NCI-H774 (cell line): ENCODE measurements at places on chromosomes 2 and 18.

DNA sequence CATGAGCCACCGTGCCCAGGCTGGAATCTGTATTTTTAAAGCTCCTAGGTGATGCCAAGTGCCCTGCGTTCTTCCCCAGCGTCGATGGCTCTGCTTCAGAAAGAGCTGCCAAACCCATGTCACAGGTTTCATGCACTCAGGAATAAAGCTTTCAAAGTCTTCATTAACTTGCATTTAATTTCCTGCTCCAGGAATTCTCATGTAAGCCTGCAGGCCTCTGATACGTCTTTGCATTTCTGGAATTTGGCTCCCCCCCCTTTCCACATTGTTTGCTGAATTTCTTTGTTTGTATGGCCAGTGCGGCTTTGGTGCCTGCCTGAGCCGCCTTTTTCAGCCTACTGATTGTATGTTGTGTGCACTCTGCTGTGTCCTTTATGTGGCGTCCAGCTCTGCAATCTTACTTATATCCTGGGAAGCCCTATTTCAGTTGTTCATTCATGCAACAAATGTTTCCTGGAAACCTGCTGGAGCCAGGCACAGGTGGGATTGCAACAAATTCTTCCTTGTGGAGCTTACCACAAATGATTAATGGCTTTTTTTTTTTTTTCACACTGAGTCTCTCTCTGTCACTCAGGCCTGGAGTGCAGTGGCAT, 17.9 kb upstream of the OTOF start:
- no peak for DNase-seq

DNA sequence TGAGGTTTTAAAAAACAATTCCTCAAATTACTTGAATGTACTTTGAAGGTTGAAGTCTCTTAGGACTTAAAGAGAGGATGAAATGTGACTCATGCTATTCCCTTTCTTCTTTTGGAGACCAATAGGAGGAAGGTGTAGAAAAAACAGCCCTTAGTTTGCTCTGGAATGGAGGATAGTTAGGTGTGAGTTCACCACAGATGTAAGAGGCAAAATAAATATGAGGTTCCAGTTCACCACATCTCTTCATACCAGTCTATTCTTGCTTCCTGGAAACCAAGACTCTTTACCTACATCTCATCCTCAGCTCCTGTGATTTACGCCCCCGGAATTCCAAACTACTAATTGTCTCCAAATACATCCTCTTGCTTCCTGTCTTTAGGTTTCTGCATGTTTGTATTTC, 77.5 kb upstream of the TTC21B start:
- DNase-seq, result no peak

GRCh38 chr2:151638191-151638933, 95.9 kb downstream of the NEB start:
- DNase-seq, result peak; percentile 26

DNA sequence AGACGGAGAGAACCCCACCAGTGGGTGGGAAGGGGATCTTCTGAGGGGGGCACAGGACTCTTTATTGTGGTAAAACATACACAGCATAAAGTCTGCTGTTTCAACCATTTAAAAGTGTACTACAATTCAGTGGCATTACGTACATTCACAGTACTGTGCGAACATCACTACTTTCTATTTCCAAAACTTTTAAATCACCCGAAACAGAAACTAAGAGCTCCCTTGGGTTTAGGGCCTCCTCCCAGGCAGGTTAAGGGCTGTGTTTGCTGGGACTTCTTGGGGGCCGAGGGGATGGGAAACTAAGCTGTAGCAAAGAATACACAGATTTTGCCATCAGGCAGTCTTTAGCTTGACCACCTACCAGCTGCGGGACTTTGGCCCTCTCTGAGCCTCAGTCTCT, 242.0 kb downstream of the HAUS1 start:
- DNase-seq, result no peak

GRCh38 chr2:161625314-161625919, 1.2 kb downstream of the SLC4A10 start:
- DNase-seq, result no peak

DNA sequence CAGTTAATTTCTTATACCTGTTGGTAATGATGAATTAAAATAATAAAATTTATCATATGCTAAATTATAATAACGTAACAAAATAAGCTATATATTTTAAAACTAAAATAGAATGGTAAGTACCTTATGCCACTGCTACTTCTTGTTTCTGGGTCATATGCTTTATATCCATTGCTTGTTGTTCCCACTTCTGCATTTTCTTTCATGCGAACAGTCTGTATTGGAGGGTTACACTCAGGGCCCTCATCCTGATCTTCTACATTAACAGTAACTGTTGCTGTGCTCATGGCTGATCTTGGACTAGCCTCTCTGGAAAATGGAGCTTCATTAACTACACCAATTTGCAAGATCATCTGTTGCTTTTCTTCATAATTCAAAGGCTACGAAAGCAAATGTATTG, 22.2 kb downstream of the DSC2 start:
- DNase-seq, result no peak

GRCh38 chr2:120219291-120219690, 3.9 kb downstream of the TMEM185B start:
- DNase-seq, result no peak

- DNase-seq, result no peak
These were observed 291.0 kb upstream of the DOK6 start for GRCh38 chr18:69109686-69110085.

- DNase-seq, result no peak
These were observed 24.1 kb downstream of the DCDC2C start for GRCh38 chr2:3727397-3728045.

- no peak for DNase-seq
These were observed 252.6 kb downstream of the RND3 start for GRCh38 chr2:150234787-150235446.

GRCh38 chr18:38539371-38539770, 973.8 kb upstream of the CELF4 start:
- DNase-seq, result no peak

GRCh38 chr2:189328848-189329245, 112.4 kb upstream of the WDR75 start:
- DNase-seq, result no peak

DNA sequence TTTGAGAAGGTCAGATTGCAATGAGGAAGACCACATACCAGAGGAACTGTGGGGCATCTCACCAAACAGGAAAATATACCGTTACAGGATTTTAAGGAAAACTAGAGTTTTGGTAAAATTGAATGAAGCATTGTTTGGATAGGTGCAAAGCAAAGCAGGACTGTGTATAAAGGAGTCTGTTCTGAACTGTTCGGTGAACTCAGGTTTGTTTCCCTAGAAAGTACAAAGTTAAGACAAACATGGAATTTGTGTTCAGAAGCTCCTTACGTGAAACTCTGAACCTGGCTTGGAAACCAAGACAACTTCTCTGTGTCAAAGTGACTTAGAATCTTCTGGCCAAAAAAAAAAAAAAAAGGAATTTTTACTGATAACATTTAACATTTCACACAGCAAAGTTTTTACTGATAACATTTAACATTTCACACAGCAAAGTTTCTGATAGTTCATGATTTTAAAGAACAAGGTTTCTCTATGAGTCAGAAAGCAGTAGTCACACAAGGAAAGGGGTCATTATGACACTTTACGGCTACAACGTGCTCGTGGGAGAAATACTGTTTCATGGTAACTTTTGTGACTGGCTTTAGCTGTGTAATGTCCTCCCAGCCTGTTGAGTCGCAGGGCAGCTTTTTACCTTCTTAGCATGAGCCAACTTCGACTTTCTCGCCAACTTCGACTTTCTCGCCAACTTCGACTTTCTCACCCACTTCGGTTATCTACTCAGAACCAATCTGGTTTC, 21.2 kb upstream of the TET3 start:
- DNase-seq, result no peak

GRCh38 chr2:9909106-9909505, 42.4 kb upstream of the GRHL1 start:
- no peak for DNase-seq

GRCh38 chr18:54392543-54393023, 34.9 kb downstream of the C18orf54 start:
- peak; percentile 30 for DNase-seq

DNA sequence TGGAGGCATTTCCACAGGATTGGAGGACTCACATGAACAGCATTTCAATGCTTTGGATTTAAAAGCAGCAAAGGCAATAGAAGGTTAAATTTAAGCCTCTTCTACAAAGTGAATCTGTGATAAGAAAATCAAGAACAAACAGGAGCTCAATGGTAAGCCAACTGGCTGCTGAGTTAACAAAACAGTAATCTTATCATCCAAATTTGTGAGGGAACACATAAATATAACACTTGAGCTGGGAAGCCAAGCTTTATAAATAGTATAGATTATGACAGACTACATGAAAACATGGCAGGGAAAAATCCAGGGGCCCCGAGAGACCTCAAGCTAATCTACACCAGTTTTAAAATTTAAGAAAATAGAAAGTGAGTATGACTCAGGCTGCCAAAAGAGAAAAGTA, 108.5 kb upstream of the PGAP1 start:
- DNase-seq, result no peak

DNA sequence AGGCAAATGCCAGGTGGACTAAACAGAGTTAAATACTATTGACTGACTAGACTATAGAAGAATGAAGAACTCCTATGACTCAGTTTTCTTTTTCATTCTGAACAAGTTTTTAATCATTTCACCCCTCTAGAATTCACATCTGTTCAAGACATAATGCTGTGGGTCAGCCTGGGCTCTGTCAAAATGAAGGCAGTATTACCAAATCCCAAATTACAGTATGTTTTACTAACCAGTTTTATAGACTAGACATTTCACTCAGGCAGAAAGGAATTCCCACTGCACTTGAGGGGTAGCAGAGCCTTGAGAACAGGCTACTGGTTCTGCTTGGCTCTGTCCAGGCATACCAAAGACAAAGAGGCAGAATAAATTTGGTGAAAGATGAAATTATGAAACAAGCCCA, 511.7 kb downstream of the EPHA4 start:
- no peak for DNase-seq

- no peak for DNase-seq
These were observed 2.8 kb downstream of the PREPL start for GRCh38 chr2:44358503-44358902.

GRCh38 chr18:12377556-12378197, 650 bp upstream of the AFG3L2 start:
- no peak for DNase-seq

DNA sequence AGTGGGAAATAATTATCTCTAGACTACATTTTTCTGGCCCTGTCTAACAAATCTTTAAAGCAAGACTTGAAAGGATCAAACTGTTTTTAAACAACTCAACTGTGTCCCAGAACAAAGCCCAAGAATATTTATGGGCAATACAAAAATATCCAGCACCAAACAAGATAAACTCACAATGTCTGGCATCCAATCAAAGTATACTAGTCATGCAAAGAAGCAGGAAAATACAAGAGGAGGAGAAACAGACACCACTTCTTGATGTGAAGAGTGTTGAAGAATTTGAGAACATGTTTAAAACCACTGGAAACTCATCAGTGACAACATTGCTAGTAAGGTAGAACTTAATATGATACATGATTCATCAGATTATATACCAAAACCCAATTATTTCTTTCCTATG, 66.1 kb upstream of the CDC42EP3 start:
- DNase-seq, result no peak
